ENCODE measurements at places on chromosomes 3 and 15.
A peak's percentile ranks its signal among the peaks of the same experiment; 100 is the strongest.

DNA sequence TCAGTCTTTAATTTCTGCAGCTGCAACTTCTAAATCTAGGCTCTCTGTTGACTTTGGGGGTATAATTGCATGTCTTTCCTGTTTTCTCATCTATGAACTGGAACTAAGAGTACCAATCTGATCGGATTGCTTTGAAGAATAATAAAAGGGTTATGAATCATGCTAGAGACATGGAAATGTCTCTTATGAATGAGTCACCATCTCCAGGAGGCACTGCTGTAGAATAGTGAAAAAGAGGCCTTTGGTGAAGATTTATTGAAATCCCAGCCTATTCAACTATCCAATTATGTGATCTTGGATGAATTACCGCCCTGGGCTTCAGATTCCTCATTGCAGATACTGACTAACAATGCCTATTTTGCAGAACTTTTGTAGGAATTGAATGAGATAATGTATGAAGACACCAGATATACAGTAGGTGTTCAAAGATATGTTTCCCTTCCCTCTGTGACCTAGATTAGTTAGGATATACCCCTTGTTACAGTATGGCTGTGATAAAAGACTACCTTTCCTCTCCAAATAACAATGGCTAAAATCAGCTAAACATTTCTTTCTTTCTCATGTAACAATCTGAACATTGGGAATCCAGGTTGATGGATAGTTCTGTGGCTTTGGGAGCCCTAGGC lies 11.5 kb upstream of the CMTM8 start:
- peak; percentile 68 for DNase-seq

GRCh38 chr15:91559066-91559465 lies 294.4 kb upstream of the SLCO3A1 start:
- no peak for DNase-seq

DNA sequence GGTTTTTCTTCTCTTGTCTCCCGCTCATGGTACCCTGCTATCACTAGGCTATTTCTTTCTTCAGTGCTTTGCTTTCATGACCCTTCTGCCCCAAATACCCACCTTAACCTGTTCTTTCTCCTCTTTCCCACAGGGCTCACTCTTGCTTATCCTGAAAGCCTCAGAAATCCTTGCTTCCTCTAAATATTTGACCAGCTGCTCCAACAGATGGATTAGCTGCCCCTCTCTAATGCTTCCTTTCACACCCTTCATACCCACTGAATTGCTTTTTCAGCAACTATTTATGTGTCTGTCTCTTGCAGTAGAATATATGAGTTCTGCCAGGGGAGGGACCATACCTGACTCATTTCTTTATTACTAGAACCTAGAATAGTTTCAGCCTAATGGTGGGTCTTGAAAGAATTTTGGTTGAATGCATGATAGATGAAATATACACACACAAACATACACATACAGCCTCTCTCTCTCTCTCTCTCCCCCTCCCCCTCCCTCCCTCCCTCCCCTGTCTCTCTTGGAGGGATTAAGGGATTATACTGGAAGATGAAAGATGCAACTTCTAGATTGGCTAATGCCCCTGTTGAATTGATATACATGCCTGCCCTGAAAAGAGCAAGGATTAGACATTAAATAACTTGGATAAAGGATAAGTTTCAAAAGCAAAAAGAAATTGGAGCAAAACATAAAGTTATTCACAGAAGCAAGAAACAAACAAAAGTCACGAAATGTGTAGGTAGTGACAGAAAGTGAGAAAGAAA lies 95.0 kb upstream of the GADL1 start:
- no peak for DNase-seq

DNA sequence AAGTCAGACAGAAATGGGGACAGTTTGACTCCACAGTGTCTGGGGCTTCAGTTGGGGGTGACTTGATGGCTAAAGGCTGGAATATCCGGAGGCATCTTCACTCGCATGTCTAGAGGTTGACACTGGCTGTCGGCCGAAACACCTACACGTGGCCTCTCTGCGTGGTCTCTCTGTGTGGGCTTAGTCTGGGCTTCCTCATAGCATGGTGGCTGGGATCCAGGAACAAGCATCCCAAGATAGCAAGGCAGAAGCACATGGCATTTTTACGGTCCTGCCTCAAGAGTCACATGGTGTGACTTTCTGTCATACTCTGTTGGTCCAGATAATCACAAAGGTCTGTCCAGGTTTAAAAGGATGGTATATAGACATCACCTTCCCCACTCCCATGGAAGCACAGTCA lies 34.5 kb downstream of the MAGI1 start:
- DNase-seq: no peak

DNA sequence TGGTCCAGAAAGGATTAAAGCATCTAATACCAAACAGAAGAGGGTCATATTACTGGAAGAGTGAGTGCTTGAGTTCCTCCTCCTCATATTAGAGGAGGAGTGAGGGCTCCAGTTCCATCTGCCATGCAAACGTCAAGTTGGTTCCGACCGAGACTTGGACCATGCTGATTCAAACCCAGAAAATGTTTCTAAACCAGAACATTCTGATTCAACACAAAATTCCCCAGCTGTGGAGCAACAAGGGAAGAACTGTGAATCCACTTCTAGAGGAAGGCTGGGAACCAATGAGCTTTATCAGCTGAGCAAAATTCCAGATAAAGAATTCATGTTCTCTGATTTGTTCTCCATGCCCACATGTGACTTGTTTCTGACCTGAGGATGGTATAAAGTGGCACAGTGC lies 135.6 kb upstream of the WNT5A start:
- no peak for DNase-seq

GRCh38 chr3:127585813-127586413 lies 4.6 kb downstream of the TPRA1 start:
- no peak for DNase-seq

GRCh38 chr15:67080900-67081431 lies 15.6 kb downstream of the SMAD3 start:
- no peak for DNase-seq

GRCh38 chr3:137116619-137117018 lies 158.8 kb downstream of the IL20RB start:
- no peak for DNase-seq

DNA sequence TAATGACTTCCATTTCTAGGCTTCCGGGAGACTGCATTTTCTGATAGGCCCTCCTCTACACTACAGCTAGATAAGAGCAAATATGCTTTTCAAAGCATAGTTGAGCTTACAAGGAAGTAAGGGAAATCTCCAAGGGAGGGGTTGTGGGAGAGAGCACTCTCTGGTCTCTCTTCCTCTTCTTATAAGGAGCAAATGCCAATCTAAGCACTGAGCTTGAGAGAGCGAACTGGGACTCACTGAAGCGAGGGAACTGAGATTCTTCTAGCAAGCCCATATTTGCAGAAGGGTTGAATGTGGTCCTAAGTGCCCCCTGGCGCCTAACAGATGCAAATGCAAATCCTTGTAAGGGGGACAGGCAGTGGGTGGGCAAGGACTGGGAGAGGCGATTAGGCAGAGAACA lies 164.8 kb downstream of the ERC2 start:
- DNase-seq: no peak

DNA sequence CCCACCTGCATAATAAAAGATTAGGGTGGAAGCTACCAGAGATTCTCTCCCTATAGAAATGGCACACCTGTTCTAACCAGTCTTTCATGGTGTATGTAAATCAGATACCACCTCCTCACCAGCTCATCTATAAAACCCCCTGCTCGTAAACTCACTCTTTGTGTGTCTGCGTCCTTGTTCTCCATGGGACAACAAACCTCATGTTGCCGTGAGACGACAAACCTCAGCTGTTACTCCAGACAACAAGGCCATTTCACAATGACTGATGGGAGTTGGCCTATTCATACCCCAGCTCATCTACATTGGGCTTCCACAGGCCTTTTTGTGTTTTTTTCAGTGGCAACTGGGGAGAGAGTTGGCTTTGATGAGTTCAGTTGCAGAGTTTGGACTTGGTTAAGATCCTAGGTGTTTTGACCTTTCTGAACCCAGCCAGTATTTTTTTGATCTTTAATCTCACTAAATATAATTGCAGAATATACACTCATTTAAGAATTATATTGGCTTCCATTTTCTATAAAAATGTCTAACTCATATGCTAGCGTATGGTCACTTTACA lies 96.6 kb upstream of the LRIG1 start:
- DNase-seq: no peak

GRCh38 chr15:60787837-60788691 lies 309.1 kb upstream of the ICE2 start:
- DNase-seq: peak; percentile 10

DNA sequence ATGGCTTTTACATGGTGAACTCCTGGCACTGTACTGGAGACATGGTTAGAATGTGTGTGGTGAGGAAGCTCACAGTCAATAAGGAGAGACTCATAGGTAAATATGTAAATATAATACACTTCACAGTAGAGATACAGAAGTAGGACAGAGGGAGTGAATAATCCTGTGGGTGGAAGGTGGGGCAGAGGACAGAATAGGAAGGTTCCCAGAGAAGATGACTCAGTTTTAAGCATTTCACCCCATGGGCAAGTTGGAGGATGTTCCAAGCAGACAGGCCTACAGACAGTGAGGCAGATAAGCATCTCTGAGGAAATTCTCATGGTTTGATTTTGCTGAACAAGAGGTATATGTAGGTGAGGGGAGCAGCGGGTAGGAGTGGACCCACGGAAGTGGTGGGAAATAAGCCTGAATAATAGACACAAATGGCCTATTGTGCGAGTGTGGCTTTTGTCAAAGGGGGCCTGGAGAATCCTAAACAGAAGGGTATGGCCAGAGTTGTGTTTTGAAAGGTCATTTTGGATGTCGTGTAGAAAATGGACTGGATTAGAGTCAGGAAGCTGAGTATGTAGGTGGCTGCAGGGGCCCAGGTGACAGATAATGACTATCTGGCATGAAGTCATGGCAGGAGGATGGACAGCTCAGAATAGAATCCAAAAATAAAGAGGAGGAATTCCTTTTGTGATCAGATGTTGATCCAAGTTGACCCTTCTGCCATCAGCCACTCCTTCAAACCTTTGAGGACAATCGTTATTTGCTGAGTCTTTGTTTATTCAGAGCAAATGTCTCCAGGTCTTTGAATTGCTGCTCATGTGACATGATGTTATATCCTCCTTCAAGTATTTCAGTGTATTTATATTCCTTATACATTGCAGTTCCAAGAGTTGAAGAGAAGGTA lies 97.3 kb upstream of the THRB start:
- peak; percentile 68 for DNase-seq

DNA sequence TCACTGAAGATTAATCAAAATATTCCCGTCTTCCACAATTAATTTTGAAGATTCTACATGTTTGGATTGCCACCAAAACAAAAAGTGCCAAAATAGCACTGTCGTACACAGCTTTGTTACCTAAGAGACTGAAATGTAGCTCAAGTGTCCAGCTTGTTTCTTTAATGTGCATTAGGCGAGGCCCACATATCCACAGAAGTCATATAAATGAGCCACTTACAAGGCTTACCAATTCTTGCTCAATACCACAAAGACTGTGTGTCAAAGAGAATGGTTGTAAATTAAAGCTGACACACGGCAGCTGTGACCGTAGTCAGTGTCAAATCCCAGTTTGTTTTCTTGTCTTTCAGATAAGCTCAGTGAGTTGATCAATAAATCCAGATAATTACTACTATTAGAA lies 639.4 kb upstream of the TBL1XR1 start:
- DNase-seq: no peak

- DNase-seq: no peak
Measured at GRCh38 chr3:45054196-45054857, 28.2 kb downstream of the CLEC3B start.

- peak; percentile 27 for DNase-seq
Measured at GRCh38 chr3:123653221-123653682, 68.4 kb upstream of the HACD2 start.

DNA sequence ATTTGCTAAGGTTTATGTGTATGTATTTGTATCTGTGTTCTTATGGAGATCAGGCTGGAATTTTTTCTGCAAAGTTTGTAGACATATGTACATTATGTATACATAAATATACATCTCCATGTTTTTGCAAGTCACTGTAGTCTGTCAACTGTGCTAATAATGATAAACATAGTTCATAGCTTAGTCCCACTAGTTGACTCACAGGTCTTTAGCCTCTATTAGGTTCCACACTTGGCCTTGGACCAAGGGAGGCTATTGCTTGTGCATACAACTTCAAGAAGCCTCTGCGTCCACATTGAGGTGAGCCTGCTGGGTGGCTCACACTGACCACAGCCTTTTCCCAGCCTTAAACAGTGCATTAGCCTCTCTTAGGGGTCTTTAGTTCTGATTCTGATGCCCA lies 243.8 kb upstream of the PEX5L start:
- no peak for DNase-seq

- no peak for DNase-seq
Measured at GRCh38 chr3:156477323-156477722, 77.6 kb downstream of the SSR3 start.

- peak; percentile 52 for DNase-seq
Measured at GRCh38 chr3:122784436-122784835, 9.2 kb downstream of the HSPBAP1 start.

- DNase-seq: no peak
Measured at GRCh38 chr3:115960799-115961198, 337.5 kb downstream of the GAP43 start.

DNA sequence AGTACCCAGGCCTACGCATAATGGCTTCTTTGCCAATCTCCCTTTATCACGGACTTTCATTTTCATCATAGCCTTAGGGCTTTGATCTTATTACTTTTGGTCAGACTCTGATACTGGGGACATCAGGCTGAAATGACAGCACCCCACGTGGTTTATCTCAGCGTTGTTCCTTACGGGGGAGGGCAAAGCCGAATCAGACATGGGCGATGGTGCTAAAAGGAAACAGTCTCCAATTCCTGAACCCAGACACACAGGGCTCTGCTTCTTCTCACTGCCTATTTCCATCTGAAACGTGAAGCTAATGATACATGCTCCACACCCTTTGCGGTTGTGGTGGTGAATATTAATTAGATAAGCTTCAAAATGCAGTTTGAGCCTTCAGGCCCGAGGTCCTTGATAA lies 59.4 kb upstream of the CD47 start:
- DNase-seq: no peak

GRCh38 chr3:112293368-112294321 lies at the start of gene SLC9C1:
Gene SLC9C1 (minus strand): TSS chr3:112294216. CDS start chr3:112286791, 7,425 bp downstream.
- DNase-seq: peak; percentile 23

DNA sequence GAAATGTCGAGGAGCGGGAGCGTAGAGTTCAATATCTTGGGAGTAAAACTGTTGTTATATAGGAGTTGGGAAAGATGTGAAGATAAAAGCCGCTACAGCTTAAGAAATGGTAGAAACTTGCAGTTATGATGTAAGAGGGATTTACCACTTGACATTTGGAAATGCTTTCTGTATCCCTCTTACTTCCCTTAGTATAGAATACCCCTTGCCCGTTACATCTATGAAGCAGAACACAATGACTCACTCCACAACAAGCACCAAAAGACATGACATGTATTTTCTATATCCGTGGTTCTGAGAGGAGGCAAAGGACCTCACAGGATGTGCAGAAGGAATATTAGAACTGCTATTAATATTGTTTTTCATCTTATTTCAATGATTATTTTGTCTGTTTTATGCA lies 254.2 kb upstream of the NR2F2 start:
- no peak for DNase-seq

GRCh38 chr3:55721716-55722484 lies 234.8 kb upstream of the WNT5A start:
- peak; percentile 9 for DNase-seq

DNA sequence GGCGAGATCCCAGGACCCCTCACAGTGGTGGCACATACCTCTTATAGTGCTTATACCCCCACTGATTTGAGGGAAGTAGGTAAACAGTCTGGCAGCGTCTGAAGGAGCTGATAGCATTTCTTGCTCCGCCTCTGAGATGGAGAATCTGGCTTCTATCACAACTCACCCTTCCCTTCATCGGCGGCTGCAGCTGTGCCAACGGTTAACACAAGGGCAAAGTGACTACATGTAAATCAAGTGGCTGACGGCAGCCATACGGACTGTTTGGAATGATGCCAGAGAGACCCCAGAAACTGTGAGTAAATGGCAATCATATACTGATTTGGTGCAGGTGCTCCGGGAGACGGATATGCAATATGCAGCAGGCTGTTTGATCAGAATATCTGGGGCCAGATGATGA lies 66.8 kb upstream of the UNC13C start:
- DNase-seq: no peak
